Fibroblast of lung (primary cell): ENCODE measurements at places on chromosomes 2 and 18. TPM values are rescaled to one million over a fixed set of nuclear protein-coding genes. Genes with fewer than 3 reads are reported as not detected.

Gene INHBB
- total RNA-seq: under 0.01 TPM in 1 of 2 replicates, not detected in the other

DNA sequence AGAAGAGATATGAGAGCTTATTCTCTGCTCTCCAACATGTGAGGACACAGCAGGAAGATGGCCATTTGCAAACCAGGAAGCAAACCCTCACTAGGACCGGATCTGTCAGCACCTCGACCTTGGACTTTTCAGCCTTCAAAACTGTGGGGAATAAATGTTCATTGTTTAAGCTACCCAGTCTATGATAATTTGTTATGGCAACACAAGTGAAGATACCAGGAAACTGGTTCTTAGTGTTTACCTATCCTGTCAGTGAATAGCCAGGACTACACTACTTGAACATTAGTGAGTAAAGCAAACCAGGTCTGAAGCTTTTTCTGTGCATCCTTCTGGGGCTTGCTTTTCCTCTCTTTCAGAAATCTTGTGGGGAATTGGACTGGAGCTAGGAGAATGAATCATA lies 44.4 kb upstream of the BARD1 start:
- H3K27ac ChIP-seq: no peak overlapping the region
- no peaks in the 10 kb centered on the region for H3K36me3 ChIP-seq
- no peak overlapping the region for H3K4me3 ChIP-seq
- DNase-seq: no peak
- no peaks in the 10 kb centered on the region for H3K4me1 ChIP-seq

DNA sequence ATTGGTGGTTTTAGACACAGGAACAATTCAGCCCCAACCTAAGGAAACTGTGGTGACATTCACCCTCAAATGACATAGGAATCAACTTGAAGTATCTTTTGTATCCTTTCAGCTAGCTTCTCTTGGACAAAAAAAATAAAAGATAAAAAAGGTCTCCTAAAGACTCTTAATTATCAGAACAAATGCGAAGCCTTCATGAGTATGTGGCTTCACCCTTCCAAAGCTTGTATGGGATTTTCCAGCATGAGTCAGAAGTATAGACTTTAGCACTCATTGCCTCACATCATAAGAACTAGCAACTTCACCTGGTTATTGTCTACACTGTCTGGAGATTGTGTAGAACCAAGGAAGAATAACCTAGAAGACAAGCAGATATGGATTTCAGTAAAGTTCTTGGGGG lies 135.4 kb downstream of the LAMA3 start:
- no peaks in the 10 kb centered on the region for H3K27me3 ChIP-seq
- no peaks in the 10 kb centered on the region for H3K4me1 ChIP-seq
- no peak for DNase-seq

GRCh38 chr2:157875641-157876065 lies 477 bp downstream of the ACVR1 start:
- H3K4me3 ChIP-seq: peak overlapping the region; percentile 74
- peaks cover 6% of the 10 kb centered on the region for H3K4me1 ChIP-seq
- DNase-seq: no peak
- H3K36me3 ChIP-seq: no peaks in the 10 kb centered on the region
- no peaks in the 10 kb centered on the region for H3K27me3 ChIP-seq
